ENCODE measurements at places on chromosomes 3 and 15.

DNA sequence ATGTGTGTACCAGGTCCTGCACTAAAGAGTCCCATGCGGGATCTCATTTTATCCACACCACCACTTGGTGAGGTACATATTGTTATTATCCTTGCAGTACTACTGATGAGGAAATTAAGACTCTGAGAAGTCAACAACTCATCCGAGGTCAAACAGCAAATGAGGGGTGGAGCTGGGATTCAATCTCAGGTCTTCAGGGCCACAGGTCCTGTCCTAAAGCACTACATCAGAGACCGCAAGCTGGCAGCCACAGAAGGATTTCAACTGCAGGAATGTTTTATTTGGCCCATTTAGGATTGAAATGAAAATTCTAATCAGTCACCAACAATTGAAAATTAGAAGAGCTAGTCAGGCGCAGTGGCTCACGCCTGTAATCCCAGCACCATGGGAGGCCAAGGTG lies 131.4 kb downstream of the ADAMTS17 start:
- no peak for DNase-seq

DNA sequence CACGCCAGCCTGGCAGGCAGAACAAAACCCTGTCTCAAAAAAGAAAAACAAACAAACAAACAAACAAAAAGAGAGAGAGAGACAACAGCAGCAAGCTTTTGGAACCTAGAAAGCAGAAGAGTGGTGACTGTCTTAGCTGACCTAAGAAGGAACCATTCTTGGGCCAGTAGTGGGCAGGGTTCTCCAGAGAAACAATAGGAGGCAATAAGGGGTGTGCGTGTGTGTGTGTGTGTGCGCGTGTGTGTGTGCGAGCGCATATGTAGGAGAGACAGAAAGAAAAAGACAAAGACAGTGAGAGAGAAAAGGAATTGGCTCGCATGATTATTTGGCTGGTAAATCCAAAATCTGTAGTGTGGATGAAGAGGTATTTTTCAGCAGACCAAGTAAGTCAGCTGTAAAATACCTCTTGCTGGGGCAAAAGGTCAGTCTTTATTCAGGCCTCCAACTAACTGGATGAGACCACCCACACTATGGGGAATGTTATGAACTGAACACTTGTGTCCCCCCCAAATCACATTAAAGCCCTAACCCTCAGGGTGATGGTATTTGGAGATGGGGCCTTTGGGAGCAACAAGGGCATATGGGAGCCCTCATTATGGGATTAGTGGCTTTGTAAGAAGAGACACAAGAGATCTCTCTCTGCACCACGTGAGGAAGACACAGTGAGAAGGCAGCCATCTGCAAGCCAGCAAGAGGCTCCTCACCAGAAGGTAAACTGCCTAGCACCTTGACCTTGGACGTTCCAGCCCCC lies 15.1 kb upstream of the BLM start:
- no peak for DNase-seq

DNA sequence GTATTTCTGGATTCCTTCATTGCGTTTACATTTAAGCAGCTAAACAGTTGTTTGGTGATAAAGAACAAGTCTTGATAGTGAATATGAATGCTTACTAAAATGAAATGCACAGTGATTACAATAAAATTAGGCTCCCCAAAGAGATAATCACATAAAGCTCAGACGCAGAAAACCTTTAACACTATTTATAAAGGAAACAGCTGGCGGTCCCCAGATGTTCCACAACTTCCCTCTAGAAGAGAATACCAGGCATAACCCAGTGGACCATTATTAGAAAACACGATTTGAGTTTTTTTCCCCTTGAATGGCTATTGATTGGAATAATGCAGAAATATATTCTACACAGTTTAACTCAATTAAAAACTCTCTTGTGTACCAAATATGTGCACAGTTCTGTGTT lies 573.2 kb downstream of the DIPK2A start:
- no peak for DNase-seq

GRCh38 chr3:192772240-192772894 lies 45.0 kb upstream of the FGF12 start:
- no peak for DNase-seq

- no peak for DNase-seq
Measured at GRCh38 chr3:5427021-5427420, 239.5 kb downstream of the EDEM1 start.

DNA sequence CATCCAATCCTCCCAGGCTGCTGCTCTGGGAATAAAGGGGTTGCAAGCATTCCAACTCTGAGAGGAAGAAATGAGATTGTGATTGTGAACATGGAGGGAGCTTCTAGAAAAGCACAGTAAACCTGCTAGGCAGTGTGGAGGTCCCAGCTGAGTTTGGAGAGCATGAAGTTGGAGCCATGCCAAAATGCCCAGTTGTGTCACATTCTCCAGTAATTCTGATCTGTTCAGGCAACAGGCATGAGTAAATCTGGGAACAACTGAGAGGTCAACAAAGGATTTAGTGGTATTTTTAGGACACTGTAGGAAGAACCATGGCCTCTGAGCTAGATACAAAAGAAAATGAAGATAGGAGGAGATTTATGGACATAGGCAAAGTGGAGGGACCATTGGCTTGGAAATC lies 74.7 kb downstream of the CYP19A1 start:
- no peak for DNase-seq
